ENCODE measurements at places on chromosomes 1 and 21.
A peak's percentile ranks its signal among the peaks of the same experiment; 100 is the strongest.

GRCh38 chr1:109771712-109772657 lies 8.3 kb upstream of the EPS8L3 start:
- no peak for DNase-seq

DNA sequence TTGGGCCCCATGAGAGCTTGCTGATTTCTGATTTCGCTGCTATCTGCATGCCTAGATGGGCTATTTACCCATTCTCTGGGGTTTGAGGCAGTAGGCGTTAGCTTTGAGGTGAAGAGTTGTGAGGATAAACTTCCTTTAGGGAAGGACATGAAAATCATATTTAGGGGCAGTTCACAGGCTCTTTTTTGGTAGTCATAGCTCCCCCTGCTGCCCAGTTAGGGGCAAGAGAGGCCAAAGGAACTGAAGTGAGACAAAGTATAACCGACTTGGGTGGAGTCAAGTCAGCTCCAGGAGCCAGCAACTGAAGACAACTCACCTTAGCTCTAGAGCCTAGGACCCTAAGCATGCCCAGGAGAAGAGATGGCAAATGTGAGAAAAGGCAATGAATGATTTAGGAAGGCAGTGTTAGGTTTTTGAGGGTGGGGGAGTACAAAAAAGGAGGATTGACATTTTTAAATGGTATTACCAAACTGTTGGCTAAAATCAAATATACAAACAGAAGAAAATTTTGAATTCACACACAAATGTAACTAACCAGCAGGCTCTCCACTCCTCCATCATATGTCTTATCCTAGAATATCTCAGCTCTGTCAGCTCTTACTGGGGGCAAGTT lies 625.2 kb downstream of the LMO4 start:
- peak; percentile 59 for DNase-seq

DNA sequence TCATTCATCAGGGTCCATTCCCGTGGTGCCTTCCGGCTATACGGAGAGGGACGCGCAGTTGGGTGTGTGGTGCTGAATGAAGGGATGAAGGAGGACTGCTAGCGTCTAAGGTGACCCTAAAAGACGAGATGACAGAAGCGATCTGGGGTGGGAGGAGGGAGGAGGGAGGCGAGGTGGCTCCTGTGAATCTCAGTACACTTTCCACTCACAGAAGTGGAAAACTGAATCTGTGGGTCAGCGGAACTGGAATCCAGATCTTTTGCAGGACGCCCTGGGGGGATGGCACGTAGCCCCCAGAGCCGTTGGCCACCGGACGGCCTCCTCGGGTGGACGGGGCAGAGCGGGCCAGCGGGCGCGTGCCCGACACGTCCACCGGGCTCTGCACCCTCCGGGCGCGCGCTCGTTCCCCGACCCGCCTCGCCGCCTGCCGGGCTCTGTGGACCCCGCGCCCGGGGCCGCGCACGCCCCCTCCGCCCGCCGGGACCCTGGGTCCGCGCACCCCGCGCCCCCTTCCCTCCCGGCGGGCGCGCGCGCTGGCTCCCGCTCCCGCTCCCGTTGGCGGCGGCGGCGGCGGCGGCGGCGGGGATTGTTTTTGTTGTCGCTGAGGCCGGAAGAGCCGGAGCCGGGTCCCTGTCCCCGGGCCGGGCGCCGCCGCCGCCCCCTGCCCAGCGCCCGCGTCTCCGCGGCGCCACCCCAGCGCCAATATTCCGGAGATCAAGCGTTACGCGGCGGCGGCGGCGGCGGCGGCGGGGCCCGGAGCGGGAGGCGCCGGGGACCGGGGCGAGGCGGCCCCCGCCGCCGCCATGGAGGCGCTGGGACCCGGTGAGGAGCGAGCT lies at the start of gene AGO4:
AGO4 (plus strand) TSS at position 403 of the 836 bp plus-strand sequence; CDS start at position 804, 401 bp downstream.
- peak; percentile 64 for DNase-seq

- no peak for DNase-seq
Measured at GRCh38 chr1:29577512-29577911, 341.2 kb downstream of the PTPRU start.

GRCh38 chr1:244273845-244274619 lies 177.7 kb downstream of the ADSS2 start:
- DNase-seq, result peak; percentile 63

DNA sequence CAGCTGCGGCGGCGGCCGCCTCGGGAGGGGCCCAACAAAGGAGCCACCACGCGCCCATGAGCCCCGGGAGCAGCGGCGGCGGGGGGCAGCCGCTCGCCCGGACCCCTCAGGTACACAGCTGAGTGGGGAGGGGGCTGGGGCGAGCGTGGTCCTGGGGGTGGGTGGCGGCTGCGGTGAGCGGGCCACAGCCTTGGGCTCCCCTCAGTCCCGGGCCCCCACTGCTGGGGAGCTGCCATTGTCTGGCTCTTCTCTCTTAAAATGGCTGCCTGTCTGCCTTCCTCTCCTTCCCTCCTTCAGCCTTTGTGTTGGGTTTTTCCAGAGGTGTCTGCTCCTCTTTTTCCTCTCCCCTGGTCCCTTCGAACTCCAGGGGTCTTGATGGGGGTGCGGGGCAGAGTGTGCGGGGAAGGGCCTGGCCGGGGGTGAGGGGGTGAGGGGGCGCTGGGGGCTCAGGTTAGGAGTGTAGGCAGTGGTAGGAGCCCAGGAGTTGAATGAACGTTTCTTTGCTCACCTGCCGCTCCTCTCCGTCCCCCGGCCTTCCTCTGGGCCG lies 1.7 kb downstream of the ARID1A start:
- no peak for DNase-seq

- DNase-seq, result no peak
Measured at GRCh38 chr1:227774051-227774731, 39.0 kb downstream of the SNAP47 start.

- DNase-seq, result no peak
Measured at GRCh38 chr21:25942135-25942534, 207.4 kb downstream of the GABPA start.

DNA sequence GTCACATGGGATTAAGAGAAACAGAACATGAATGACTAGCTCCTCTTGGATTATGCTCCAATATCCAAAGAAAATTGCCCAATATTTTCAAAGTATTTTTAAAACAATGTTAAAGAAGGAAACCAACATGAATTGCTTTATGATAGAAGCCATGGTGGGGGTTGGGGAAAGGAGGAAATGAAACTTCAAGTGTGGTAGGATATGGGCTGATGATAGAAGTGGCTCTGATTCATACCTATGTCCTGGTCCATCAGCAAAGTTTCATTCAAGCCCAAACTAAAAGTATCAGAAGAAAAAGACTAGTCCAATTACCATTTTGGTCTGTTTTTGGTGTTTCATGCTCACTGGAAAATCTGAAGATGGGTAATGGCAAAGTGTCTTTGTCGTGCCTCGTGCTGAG lies 104.2 kb upstream of the PROX1 start:
- DNase-seq, result no peak

GRCh38 chr1:160621633-160622413 lies 25.0 kb downstream of the SLAMF1 start:
- DNase-seq, result no peak

- DNase-seq, result no peak
Measured at GRCh38 chr1:184270556-184270955, 116.3 kb upstream of the C1orf21 start.

- peak; percentile 72 for DNase-seq
Measured at GRCh38 chr1:172588296-172589291, 55.6 kb downstream of the SUCO start.

DNA sequence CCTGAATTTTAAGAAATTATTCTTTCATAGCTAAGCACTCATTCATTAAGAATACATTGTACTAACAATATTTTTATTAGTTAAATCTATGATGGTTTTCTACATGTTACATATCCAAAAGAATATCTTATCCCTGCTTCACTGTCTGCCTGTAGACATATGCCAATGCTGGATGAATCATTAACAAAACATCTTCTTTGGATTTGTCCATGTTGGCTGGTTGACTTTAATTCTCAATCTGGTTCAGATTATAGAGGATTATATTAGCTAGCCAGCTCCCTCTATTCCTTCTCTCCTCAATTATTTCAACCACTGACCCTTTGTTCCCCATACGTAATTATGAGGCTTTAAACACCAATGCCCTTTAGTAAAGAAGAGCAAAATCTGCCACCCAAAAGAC lies 138.9 kb upstream of the DMRTA2 start:
- no peak for DNase-seq

GRCh38 chr1:91427741-91428140 lies 23.1 kb upstream of the HFM1 start:
- no peak for DNase-seq

- no peak for DNase-seq
Measured at GRCh38 chr1:162732566-162733335, 57.8 kb upstream of the HSD17B7 start.

DNA sequence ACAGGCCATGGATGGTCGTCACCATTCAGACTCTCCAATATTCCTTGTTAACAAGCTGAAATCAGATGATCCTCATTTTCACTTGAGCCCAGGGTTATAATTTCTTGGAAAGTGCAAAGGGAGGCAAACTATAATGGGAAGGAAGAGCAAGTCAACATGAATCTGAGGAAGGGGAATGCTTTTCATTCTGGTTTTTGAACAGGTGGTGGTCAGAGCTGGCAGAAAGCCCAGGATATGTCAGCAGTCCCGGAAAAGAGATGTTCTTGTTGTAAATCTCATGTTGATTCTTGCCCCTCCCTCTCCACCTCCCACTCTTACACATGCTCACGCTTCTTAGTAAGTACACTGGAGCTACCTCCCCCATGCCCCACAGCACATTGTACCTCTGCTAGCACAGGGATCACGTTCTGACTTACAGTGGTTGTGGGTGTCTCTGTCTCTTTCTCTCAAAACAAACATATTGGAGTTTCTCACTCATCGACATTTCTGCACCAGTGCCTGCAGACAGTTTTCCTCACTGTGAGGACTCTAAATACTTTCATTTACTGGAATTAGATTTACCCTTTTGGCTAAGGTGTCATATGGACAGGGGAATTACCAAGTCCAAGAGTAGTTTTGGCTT lies 77.6 kb downstream of the XCL2 start:
- DNase-seq, result peak; percentile 23

GRCh38 chr1:147168626-147169058 lies 3.6 kb downstream of the PRKAB2 start:
- no peak for DNase-seq

GRCh38 chr1:8092657-8093056 lies 66.5 kb upstream of the ERRFI1 start:
- DNase-seq, result no peak

DNA sequence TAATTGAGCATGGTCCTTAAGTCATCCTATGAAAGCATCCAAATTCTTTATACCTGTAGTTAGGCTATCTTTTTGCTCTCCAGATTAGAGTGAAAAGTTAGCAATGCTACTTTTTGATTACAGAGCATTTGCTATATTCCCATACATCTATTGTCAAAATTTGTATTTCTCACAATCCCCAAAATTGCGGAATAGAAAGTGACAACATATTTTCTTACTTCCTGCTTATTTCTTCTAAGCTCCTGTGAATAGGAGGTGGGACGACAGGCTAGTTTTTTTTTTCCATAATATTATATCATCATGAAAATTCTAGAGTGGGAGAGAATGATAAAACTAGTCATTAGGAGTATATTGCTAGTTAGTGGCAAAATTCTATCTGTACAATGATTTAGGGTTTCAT lies 264.0 kb upstream of the DPYD start:
- no peak for DNase-seq

DNA sequence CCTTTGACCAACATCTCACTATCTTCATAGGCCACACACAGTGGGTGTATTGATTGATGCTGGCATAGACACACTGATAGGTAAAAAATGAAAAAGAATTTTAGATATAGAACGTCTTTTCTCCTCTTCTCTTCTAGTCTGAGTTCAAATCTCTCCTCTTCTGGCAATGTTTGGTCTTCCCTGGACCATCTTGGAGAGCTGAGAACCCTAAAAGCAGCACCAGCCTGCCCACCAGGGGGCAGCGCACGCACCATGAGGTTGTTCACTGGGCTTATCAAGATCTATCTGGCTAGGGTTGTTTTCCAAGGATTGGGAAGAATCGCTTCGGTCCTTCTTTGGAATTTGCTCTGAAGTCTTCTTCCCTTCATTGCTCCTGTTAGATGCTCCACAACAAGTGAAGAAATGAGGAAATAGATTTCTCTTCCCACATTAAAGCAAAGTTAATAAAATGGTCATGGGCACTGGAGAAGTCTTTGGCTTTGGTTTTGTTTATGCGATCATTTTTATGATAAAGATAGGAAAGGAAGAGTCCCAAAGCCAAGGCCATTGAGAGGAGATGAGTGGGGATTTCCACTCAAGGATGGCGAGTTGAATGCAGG lies 104.0 kb upstream of the OLIG2 start:
- peak; percentile 68 for DNase-seq

GRCh38 chr1:176576670-176577069 lies 113.7 kb downstream of the PAPPA2 start:
- no peak for DNase-seq

DNA sequence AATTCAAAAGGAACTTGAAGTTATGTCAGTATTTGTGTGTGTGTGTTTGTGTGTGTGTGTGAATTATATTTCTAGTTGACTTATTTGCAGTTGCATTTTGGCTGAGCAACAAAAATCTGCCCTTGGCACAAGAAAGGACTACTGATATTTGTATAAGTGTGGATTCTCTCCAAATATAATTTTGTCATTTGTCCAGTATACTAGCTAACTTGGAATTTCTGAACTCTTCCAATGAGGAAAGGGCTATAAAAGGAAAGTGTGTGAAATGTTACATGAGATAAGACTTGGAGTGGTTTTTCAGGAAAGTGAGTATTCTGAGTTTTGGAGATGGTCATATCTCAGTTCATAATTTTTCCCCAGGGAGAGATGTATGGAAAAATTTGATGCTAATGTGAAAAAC lies 1384.1 kb upstream of the B3GALT2 start:
- DNase-seq, result no peak

DNA sequence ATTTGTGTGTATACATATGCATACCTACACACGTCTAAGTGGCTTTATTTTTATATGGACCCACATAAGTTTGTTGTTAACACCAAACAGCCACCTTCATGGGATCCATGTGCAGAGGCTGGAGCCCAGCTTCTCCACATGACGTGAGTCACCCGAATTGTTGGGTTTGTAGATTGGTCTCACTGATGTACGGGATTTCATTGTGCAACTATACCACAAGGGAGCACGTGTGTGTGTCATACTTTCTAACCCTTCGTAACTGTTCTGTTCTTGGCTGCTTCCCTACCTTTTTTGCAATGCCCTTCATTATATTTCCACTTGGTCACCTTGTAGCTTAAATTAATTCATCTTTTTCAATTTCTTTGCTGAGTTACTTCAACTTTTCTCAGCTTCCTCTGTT lies 21.0 kb downstream of the SPRTN start:
- peak; percentile 83 for DNase-seq

DNA sequence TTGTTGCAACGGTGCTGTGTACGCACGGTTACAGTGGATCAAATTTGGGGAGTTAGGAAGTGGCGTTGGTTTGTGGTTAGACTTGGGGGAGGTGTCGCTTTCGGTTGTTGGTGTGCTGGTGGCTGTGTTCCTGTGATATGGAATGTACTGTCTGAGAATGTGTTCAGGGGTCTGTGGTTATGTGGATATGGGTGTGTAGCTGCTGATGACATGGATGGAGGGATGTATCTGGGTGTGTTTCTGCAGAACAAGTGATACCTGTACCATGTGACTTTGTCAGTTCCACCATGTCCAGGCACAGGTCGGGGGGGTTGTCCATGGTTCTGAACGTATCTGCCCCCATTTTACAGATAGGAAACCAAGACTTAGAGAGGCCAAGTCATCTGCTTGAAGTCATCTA lies 22.7 kb downstream of the PAX7 start:
- no peak for DNase-seq
